Activated CD4-positive, CD25-positive, alpha-beta regulatory T cell (primary cell): ENCODE measurements at places on chromosomes 11 and 22.

GRCh38 chr11:12073436-12073835 lies 37.0 kb upstream of the MICAL2 start:
- no peak for DNase-seq

DNA sequence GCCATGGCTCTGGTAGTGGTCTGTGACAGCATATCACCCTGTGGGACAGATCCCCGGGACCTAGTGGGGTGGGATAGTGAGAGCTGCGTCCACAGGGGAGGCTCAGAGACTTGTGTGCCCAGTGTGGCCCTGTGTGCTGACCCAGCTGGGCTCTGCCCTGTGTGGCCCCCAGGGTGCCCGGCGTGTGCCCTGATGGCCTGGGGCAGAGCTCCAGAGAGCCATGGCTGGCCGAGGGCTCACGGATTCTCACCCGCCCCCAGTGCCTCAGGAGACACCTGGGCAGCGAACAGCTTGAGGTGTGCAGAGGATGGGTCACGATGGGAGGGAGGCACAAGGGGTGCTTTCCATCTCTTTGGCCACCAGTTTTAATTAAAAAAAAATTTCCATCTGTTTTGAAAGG lies 11.8 kb downstream of the LRP5 start:
- DNase-seq, result no peak

GRCh38 chr11:120196826-120197225 lies 14.0 kb upstream of the OAF start:
- no peak for DNase-seq

DNA sequence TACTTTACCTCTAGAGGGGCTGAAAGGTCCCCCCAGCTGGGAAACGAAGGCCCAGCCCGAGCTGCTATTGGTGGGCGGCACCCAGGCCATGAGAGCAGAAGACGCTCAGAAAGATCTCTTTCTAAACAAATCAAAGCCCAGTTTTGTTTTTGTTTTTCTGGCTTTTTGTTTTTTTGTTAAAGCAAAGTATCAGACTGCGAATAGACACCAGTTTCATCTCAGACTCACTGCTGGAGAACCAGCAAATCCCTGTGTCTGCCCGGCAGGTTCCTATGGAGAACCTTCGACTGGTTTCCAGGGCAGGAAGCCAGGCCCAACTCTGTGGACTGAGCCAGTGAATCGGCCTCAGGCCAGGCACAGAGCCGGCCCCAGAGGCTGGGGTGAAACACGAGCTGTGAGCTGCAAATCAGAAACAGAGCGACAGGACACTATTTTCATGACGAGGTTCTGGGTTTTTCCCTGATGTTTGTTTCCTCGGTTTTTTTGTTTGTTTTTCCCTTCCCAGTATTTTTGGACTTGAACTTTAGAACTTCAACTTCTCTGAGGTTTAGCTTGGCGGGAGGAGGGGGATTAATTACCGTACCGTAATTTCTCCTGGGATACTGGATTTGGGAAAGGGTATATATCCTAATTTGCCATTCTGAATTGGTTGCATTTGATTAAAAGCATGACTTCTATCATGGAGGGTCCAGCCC lies 16.0 kb upstream of the B4GALNT4 start:
- DNase-seq, result no peak
